Tibial nerve (tissue), 4 donors: ENCODE measurements at places on chromosomes 7 and 10.

DNA sequence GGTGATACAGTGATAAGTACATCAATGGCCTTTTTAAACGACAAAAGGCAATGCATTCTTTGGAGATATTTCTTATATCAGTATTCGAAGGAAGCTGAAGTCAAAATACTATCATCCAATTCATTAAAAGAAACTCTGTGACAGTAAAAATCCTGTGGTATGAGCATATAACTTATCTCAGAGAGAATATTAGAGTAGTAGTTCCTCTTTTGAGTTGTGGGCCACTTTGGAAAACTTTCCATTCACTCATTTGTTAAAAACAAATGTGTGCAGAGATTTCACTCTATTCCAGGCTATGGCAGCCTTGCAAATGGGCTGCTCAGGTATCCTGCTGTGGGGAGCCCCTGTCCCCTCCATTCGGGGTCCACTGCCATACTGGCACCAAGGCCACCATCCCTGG is 55.3 kb upstream of the ZNF438 start:
- H3K27me3 ChIP-seq = no peaks in the 10 kb centered on the region
- H3K27ac ChIP-seq = no peak overlapping the region
- no peak for DNase-seq
- H3K4me1 ChIP-seq = peaks cover 6% of the 10 kb centered on the region
- no peak overlapping the region for H3K4me3 ChIP-seq

DNA sequence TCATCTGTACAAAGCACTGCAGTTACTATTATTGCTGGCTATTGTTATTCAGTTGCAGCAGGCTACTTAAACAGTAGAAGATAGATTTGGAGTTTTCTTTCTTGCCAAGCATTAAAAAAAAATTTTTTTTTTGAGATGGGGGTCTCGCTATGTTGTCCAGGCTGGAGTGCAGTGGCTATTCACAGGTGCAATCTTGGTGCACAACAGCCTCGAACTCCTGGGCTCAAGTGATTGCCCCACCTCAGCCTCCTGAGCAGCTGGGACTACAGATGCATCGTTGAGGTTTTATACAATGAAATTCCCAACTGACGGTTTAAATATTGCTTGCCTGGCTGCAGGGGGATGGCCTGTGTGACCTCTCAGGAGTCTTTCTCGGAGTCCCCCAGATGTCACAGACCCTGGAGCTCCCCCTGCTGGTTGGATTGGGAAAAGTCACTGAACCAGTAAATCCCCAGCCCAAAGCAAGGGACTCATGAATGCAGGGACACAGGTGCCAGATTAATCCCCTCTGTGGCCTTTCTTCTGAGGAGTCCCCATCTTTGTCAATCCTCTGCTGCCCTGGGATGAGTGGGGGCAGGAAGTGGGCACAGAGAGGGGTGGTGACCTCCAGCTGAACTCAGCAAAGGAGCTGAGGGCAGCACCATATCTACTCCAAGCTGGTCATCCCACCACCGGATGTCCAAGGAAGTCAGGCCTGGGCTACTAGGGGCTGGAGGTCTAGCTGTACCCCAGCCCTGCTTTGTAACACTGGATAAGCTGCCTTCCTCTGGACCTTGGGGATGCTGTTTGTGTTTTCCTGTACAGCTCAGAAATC is 149.6 kb downstream of the C10orf105 start:
- DNase-seq = peak; percentile 73
- no peaks in the 10 kb centered on the region for H3K27me3 ChIP-seq
- no peak overlapping the region for H3K27ac ChIP-seq

DNA sequence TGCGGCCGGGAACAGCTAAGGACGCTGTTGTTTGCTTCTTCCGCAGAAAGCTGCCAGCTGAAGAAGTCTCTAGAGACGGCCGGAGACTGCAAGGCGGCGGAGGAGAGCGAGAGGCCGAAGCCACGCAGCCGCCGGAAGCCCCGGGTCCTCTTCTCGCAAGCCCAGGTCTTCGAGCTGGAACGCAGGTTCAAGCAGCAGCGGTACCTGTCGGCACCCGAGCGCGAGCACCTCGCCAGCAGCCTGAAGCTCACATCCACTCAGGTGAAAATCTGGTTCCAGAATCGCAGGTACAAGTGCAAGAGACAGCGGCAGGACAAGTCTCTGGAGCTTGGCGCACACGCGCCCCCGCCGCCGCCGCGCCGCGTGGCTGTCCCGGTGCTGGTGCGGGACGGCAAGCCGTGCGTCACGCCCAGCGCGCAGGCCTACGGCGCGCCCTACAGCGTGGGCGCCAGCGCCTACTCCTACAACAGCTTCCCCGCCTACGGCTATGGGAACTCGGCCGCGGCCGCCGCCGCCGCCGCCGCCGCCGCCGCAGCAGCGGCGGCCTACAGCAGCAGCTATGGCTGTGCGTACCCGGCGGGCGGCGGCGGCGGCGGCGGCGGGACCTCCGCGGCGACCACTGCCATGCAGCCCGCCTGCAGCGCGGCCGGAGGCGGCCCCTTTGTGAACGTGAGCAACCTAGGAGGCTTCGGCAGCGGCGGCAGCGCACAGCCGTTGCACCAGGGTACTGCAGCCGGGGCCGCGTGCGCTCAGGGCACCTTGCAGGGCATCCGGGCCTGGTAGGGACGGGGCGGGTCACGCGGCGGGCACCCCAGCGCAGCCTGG is 2.4 kb downstream of the NKX2-3 start:
- peak overlapping the region; percentile 38 for H3K4me3 ChIP-seq
- peak overlapping the region; percentile 40 for H3K27ac ChIP-seq
- no peaks in the 10 kb centered on the region for H3K4me1 ChIP-seq
- DNase-seq = no peak
- no peaks in the 10 kb centered on the region for H3K36me3 ChIP-seq
- H3K27me3 ChIP-seq = peaks cover 6% of the 10 kb centered on the region

DNA sequence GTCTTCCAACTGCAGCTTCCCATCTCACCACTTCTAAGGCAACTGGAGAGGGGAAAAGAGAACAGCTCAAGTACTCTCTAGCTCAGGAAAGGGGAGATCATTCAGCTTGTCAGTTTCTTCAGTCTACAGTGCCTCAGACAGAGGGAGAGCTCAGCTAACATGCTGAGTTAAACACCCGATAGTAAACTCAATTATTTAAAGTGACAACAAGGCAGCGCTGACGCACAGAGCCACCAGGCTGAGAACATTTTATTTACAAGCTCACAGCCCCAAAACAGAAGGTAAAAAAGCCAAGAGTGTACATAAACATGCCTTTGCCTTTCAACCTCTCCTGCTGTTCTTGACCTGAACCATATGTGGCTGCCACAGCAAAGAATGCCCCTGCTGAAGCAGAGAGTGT is 10.1 kb upstream of the CUZD1 start:
- H3K27ac ChIP-seq = no peak overlapping the region
- no peak overlapping the region for H3K4me3 ChIP-seq
- no peak for DNase-seq
- no peaks in the 10 kb centered on the region for H3K36me3 ChIP-seq
- H3K27me3 ChIP-seq = no peaks in the 10 kb centered on the region

- H3K4me1 ChIP-seq = no peaks in the 10 kb centered on the region
- H3K4me3 ChIP-seq = no peak overlapping the region
- DNase-seq = no peak
Measured at GRCh38 chr10:132228616-132229015, 41.9 kb downstream of the DPYSL4 start.

DNA sequence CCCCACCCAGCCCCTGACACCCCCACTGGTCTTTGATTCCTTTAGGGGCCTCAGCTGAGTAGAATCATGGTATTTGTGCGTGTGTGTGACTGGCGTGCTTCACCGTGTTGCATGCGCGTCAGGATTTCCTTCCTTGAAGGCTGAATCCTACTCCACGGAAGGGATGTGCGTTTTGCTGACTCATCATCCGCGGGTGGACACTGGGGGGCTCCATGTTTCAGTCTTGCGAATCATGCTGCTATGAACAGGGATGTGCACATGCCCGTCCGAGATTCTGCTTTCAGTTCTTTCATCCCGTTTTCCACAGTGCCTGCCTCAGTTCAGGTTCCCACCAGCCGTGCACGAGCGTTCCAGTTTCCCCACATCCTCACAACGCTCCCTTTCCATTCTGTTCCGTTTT is 20.9 kb upstream of the JAKMIP3 start:
- H3K4me3 ChIP-seq = no peak overlapping the region
- DNase-seq = no peak
- H3K27me3 ChIP-seq = no peaks in the 10 kb centered on the region
- H3K4me1 ChIP-seq = no peaks in the 10 kb centered on the region

GRCh38 chr10:12459762-12460161 is 110.4 kb downstream of the CAMK1D start:
- no peak overlapping the region for H3K27ac ChIP-seq
- no peak overlapping the region for H3K4me3 ChIP-seq
- no peak for DNase-seq
- H3K4me1 ChIP-seq = no peaks in the 10 kb centered on the region
